ENCODE measurements at places on chromosomes 12 and 14.

- no peak for DNase-seq
These were observed 82.6 kb downstream of the SLCO1A2 start for GRCh38 chr12:21252070-21252469.

GRCh38 chr12:132285991-132286681 is 43.3 kb downstream of the GALNT9 start:
- no peak for DNase-seq

DNA sequence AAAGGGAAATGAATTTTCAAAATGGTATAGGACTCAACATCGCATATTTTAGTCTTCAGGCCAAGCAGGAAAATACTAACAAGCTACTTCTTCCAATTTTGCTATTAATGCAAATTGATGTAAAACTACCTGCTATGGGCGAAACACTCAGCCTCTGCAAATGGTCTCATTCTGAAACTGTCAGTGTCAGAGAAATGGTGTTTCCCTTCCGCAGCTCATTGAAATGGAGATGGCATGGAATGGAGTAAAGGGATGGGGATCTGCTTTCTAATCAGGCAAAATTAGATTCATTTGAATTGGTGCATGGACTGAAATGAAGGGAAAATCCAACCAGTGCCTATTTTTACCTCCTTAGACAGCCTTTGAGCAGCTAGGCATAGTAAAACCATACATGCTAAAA is 80.4 kb upstream of the EEA1 start:
- no peak for DNase-seq

DNA sequence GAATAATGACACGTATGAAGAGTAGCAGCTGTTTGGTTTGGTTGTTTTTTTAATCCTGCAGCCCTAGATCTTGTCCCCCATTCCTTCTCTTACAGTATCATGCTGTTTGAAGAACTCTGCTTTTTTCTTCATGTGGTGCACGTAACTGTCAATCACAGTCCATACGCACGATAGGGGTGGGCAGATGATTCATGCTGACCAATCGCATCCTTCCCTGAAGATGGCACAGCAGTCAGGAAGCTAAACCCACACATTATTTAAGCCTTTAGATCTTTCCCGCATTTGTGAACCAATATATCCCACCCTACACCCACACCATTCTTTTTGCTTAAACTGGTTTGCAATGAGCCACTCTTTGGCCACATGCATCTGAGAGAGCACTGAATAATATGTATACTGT is 158.9 kb upstream of the PLEKHA5 start:
- DNase-seq: no peak

- peak; percentile 95 for DNase-seq
These were observed 28.5 kb upstream of the KLHL42 start for GRCh38 chr12:27751386-27752047.

- DNase-seq: no peak
These were observed 9.4 kb downstream of the TMEM179 start for GRCh38 chr14:104595116-104595675.

Measured in epithelial cell of esophagus (primary cell).